ENCODE measurements at places on chromosomes 16 and 17. TPM values are rescaled to one million over a fixed set of nuclear protein-coding genes. Genes with fewer than 3 reads are reported as not detected.

GPR142 gene
- polyA plus RNA-seq = 0.11 TPM

- no peak overlapping the region for H3K27ac ChIP-seq
- H3K27me3 ChIP-seq = no peaks in the 10 kb centered on the region
- no peak for DNase-seq
These were observed 9.5 kb upstream of the KSR1 start for GRCh38 chr17:27446569-27447301.

DNA sequence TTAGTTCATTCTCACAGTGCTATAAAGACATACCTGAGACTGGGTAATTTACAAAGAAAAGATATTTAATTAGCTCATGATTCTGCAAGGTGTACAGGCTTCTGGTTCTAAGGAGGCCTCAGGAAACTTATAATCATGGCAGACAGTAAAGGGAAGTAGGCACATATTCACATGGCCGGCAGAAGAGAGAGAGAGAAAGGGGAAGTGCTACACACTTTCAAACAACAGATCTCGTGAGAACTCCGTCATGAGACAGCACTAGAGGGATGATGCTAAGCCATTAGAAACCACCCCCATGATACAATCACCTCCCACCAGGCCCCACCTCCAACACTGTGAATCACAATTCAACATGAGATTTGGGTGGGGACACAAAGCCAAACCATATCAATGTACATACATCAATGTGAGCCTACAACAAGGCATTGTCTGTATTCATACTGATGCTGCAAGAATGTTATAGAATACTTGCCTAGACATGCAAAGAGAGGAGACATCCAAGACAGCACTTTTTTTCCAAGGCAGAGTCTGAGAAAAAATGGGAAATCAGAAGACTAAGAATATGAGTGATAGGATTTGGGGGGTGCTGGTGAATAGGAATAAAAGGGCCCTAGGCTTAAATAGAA lies 114.8 kb upstream of the XYLT1 start:
- DNase-seq = no peak
- no peak overlapping the region for H3K27ac ChIP-seq
- no peaks in the 10 kb centered on the region for H3K27me3 ChIP-seq
- no peak overlapping the region for H3K4me3 ChIP-seq

MED1 gene
- polyA plus RNA-seq = 24.7 TPM

DNA sequence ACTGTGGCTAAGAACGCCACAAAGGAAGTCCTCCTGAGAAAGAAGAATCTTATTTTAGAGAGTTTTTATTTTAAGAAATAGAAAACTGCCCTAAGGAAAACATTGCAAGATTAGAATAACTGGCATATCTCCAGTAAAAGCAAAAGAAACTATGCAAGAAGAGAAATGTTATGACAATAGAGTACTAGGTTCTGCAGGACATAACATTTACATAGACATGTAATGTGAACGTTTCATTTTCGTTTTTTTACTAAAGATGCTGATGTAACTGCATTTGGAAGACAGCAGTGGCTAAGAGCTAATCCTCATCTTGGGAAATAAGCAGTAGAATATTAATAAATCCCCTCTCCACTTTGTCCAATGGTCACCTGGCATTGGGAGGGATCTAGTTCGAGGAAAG lies 7.8 kb upstream of the ASGR2 start:
- no peak overlapping the region for H3K27ac ChIP-seq
- H3K4me1 ChIP-seq = no peaks in the 10 kb centered on the region
- no peaks in the 10 kb centered on the region for H3K36me3 ChIP-seq
- H3K4me3 ChIP-seq = no peak overlapping the region

GFOD2 gene
- 24.5 TPM for polyA plus RNA-seq

STAC2 gene
- polyA plus RNA-seq = 2.5 TPM

Data from H1 (cell line).